ENCODE measurements at places on chromosomes 7 and 10. TPM values are rescaled to one million over a fixed set of nuclear protein-coding genes. Genes with fewer than 3 reads are reported as not detected.

GRM3 gene
- not detected for total RNA-seq

NEURL1 gene
- total RNA-seq: under 0.01 TPM

GIMAP7 gene
- 0.19 TPM for total RNA-seq

MYL10 gene
- total RNA-seq: not detected

TUBB8 gene
- total RNA-seq: not detected

WDR86 gene
- total RNA-seq: not detected

EPHB6 gene
- 11.5 TPM for total RNA-seq

All from regular cardiac myocyte (primary cell).